ENCODE measurements at places on chromosomes 7 and 10.
A peak's percentile ranks its signal among the peaks of the same experiment; 100 is the strongest.

- DNase-seq, result no peak
Measured at GRCh38 chr7:147196481-147196880, 1079.9 kb downstream of the CNTNAP2 start.

DNA sequence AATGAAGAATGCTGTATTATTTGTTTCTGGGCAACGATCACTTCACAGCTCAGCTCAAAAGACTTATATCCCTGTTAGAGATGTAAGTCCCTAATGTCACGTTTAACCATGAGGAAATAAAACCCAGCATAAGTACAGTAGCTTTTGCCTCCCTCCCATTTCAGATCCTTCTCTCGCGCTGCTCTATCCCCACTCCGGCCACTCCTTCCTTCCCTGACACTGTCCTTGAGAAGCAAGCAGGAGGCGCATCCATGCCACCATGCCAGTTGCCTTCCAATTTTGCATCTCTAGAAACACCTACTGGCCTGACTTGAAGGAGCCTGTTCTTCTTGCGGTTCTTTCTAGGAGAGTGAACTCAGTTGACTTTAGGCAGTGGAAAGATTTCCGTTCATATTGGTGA, 1.2 kb downstream of the FAM180A start:
- no peak for DNase-seq

- DNase-seq, result peak; percentile 39
Measured at GRCh38 chr10:48604039-48604990, 558 bp downstream of the ARHGAP22 start.

GRCh38 chr10:118496525-118496924, 98.9 kb downstream of the PRLHR start:
- DNase-seq, result no peak

GRCh38 chr10:76192694-76193320, 761.4 kb downstream of the LRMDA start:
- no peak for DNase-seq

DNA sequence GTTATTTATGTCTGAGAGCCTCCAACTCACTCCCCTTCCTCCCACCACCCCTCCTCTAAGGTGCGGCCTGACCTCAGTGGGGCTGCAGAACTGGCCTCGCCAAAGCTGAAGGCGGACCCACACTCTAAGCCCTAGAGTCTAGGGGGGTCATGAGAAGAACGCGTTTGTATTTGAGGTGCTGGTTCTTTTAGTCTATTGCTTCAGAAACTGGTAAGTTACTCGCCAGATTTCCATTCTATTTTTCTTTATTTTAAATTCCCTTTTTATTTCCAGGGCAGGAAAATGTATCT, 357.5 kb downstream of the DNAJB6 start:
- DNase-seq, result no peak

DNA sequence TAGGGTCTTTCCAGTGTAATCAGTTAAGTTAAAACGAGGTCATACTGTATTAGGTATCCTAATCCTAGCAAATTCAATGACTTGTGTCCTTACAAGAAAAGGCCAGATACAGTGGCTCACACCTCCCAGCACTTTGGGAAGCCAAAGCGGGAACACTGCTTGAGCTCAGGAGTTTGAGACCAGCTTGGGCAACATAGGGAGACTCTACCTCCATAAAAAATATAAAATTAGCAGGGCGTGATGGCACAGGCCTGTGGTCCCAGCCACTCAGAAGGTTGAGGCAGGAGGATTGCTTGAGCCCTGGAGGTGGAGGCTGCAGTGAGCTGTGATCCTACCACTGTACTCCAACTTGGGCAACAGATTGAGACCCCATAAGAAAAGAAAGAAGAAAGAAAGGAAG, 61.1 kb downstream of the CXCL12 start:
- no peak for DNase-seq

DNA sequence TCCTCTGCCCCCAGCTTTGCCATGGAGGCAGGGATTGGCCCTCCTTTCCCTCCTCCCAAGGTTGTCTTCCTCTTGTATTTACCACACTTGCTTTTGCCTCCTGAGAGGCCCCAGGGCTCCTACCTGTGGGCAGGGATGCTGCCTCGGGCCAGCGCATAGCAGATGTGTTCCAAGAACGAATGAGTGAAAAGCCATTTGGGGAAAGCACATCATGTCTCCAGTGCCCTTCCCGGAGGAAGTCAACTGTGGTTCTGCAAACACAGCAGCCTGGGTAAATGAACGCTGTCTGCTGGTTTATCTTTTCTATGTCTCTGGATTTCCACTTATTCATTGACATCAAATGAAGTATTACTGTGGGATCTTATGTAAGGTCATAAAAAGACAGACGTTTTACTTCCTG, 161.7 kb downstream of the FANK1 start:
- no peak for DNase-seq

GRCh38 chr10:44864637-44865288, 46.4 kb upstream of the TMEM72 start:
- peak; percentile 87 for DNase-seq

- no peak for DNase-seq
Measured at GRCh38 chr7:6604458-6604857, 11.0 kb upstream of the ZNF853 start.

DNA sequence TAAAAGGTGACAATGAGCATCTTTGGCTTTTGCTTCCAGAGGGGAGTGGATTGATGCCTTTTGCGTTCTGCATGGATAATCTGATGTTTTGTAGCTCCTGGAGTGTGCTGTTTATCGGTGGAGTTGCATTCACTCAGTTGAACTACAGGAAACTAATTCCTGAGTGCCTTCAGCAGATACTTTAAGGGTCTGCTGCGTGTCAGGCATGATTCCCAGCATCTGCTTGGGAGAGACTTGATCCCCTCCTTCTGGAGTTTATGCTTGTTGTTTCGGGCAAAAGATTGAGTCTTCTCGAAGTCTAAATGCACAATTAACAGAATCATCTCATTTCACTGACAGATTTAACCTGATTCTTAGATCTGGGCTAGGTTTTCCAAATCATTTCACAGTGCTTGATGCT, 46.2 kb downstream of the CELF2 start:
- no peak for DNase-seq

- DNase-seq, result no peak
Measured at GRCh38 chr7:28697913-28698563, 260.1 kb downstream of the TRIL start.

DNA sequence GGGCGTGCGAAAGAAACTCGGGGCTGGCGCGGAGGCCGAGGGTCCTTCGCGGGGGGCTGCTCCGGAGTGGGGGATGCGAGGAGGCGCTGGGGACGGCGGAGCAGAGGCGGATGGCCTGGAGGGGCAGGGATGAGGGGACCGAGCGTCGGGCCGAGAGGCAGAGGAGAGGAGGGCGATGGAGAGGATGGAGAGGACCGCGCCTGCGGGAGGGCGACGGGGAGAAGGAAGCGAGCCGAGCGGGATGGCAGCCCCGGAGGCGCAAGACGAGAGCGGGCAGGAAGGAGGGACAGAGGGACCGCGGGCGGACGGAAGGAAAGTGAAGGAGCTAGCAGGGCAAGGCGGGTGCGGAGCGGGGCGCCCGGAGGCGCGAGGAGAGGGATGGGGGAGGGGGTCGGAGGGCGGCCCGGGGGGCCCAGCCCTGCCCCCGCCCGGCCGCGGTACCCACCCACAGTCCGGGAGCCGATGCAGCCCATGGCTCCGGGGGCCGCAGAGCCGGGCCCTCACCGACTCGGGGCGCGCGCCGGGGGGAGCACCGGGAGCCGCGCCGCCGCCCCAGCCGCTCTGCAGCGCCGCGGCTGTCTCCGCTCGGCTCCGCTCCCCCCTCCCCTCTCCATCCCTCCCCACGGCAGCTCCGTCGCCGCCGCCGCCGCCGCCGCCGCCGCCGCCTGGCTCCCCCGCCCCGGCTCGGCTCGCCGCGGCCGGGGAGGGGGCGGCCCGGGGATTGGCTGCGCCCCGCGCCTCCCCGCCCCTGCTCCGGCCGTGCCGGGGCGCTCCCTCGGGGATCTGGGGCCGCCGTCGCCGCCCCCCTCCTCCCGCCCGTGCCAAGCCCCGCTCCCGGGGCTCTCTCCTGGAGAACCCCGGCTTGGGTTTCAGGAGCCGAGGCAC, at the start of gene FAM131B:
FAM131B (minus strand) TSS at position 583 of the 885 bp plus-strand sequence; CDS start at position 473, 110 bp downstream.
- no peak for DNase-seq

DNA sequence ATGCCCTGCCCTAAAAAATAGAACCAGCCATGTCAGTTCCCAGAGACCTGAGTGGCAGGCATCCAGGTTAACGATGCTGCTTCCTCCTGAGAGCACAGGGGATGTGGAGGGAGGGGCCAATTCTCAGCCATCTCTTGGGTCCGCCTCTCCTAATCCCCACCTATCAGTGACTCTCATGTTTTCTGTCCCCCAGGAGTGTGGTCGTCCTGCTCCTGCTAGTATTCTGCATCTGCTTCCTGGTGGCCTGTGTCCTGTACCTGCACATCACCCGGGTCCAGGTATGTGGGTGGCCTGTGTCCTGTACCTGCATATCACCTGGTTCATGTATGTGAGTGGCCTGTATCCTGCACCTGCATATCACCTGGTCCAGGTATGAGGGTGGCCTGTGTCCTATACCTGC, 105.3 kb downstream of the ADCY1 start:
- no peak for DNase-seq

GRCh38 chr10:65394502-65395297, 1531.1 kb upstream of the LRRTM3 start:
- DNase-seq, result peak; percentile 12

- no peak for DNase-seq
Measured at GRCh38 chr7:80236681-80237080, 102.0 kb downstream of the GNAI1 start.

DNA sequence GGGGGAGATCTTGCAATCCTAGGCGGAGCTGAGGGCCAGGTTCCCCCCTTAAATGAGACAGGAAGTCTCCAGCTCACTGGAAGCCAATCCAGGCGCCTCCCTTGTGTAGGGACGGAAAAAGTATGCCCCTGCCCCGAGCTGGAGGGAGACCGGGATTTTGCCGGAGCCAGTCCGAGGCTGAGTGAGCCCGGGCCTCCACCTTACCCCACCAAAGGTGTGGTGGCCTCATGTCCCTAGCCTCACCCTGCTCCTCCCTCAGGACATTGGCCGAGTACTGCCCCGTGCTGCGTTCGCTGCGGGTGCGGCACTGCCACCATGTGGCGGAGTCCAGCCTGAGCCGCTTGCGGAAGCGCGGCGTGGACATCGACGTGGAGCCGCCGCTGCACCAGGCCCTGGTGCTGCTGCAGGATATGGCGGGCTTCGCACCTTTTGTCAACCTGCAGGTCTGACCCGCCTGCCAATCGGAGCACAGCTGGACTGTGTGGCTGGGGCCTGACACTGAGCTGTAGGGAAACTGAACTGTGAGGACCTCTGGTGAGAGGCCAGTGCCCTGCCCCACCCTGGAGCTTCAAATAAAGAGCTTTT, 2.0 kb downstream of the FBXL15 start:
- peak; percentile 87 for DNase-seq

DNA sequence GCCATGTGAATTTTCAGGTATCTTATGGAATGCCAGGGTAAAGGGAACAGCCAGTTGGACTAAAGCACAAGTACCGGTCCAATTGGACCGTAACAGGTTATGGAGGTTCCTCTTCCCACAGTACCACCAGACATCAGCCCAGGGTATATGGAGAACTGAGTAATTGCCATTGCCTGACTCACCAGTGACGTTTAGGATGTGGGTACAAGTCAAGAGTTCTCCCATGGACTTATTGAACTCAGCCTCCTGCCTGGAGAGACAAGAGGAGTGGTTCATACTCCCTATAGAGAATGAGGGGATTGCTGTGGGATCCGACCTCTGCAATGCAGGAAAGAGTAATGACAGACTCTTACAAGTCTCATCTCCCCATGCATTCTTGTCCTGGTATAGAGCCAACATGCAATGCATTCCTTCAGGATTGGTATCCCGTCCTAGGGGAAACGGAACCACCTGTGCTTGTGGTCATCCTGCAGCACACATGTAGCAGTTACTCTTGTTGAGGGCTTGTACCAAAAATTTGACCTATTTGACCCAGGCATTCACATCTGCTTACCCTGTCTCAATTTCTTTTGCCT, 30.7 kb upstream of the ELOVL3 start:
- no peak for DNase-seq

DNA sequence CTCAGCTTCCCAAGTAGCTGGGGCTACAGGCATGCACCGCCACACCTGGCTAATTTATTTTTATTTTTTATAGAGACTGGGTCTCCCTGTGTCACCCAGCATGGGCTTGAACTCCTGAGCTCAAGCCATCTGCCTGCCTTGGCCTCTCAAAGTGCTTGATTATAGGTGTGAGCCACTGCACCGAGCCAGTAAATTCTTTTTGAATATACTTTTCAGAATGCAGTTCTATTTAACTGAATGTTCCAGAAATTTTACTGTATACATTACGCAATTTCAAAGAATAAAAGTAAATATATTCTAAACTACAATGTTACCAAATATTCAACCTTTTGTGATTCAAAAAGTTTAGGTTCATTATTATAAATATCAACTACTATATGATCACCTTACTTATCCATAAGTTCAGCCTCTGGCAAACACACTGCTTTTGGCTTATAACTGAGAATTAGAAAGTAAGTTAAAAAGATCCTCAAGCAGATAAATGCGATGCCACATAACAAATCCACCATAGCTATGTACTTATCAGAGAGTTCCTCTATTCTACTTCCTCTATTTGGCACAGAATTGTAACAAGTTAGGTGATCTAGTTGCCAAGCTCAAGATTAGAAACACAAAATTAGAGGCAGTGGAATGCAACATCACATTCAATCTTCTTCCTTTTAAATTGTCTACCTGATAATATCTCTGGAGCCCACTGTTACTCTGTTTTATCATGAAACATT, 118.2 kb downstream of the ANK3 start:
- DNase-seq, result no peak

Measured in dermis blood vessel endothelial cell (primary cell).